HepG2 (cell line): ENCODE measurements at places on chromosomes 13 and 19.

- DNase-seq, result no peak
These were observed 1660.4 kb upstream of the MIR17HG start for GRCh38 chr13:89687066-89687465.

- no peak for DNase-seq
These were observed 335.5 kb downstream of the FOXO1 start for GRCh38 chr13:40330950-40331349.

DNA sequence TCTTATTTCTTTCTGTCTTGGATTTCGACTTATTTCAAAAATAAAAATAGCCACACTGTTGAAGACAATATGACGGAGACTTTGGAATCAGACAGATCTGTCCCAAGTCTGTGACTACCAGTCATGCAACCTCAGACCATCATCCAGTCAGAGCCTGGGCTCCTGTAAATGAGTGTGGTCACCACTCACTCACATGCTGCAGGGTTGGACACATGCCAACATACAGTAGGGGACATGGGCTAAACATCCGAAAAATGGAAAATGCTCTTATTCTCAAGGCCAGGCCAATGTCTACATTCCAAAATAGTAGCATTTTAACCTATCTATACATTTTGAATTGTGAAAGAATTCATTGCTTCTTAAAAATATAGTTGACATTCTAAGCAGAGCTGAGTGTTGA, 75.5 kb upstream of the EDNRB start:
- no peak for DNase-seq

DNA sequence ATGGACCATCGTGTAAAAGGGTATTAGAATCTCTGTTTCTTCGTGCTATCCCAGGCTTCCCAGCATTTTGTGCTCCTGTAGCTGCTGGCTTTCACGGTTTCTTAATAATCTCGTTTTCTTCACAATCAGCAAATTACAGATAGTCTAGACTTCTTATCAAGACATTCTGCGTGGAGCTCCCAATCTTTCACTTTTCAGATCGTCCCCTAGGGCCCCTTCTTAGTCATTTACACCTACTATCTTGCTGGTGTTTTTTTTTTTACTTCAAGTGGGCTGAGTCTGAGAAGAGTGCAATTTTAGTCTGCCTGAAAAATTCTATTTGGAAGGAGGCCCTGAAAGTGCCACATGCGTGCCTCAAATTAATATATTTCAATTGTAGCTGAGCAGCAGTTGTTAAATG, 275.1 kb downstream of the SHISA2 start:
- no peak for DNase-seq

GRCh38 chr19:35455616-35456201, 7.7 kb downstream of the FFAR2 start:
- DNase-seq, result peak; percentile 21
